Brain microvascular endothelial cell (primary cell): ENCODE measurements at places on chromosomes 1 and 21.
A peak's percentile ranks its signal among the peaks of the same experiment; 100 is the strongest.

GRCh38 chr21:36422279-36423098 lies 37.3 kb downstream of the CHAF1B start:
- DNase-seq: peak; percentile 67

DNA sequence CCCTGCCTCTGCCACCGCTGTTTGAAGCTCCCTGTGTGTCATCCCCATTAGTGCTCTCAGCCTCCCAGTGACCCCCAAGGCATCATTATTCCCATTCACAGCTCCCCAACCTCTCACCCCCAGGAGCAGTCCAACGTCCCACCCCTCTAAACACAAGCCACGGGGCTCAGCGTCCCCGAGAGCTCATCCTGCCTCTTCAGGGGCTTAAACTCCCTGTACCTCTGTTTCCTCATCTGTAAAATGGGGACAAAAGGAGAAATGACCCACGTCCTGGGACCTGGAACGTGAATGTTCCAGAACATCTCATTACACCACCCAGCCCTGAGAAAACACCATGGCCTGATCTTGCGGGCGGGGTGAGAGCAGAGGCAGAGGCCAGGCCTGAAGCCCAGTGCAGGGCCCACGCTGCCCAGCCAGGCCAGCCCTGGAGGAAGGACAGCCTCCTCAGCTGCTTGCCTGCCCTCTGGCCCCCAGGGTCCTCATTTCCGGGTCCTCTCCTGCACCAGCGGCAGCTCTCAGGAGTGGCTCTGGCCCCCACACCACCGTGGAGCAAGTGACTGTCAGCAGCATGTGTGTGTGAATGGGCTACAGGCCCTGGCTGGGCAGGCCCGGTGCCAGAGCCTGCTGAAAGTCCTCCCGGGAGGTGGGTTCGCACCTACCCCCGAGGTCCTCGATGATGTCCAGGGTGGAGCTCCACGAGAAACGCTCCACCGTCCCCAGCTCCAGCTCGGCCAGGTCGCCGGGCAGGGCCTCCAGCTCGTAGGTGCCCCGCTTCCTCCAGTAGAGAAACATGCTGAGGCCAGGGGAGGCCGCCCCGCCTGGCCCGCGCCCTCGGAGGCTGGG lies 14.1 kb upstream of the PLEKHG5 start:
- no peak for DNase-seq

GRCh38 chr1:83508485-83509151 lies 490.3 kb downstream of the TTLL7 start:
- peak; percentile 49 for DNase-seq

GRCh38 chr1:43447891-43448708 lies 5.6 kb downstream of the HYI start:
- DNase-seq: no peak

GRCh38 chr21:25557180-25557579 lies 50.1 kb downstream of the MRPL39 start:
- no peak for DNase-seq

DNA sequence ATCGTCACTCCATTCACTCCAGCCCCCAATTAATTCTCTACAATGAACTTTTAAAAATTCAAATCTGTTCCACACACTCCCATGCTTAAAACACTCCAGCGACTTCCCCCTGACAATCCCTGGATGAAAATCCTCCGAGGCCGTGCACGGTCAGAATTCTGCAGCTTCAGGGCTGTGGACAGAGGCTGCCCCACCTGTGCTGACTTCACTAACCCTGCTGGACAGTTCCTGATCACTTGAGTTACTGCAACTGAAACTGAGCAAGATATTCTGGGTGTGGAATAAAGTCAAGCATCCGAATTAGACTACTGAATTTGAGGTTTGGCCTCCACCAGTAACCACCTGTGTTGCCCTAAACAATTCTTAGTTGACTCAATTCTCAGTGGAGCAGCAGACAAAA lies 1.0 kb upstream of the JAK1 start:
- no peak for DNase-seq

GRCh38 chr21:38989379-38989744 lies 183.6 kb downstream of the ETS2 start:
- no peak for DNase-seq

- no peak for DNase-seq
Observed at GRCh38 chr1:111802110-111802509, 46.4 kb downstream of the DDX20 start.

DNA sequence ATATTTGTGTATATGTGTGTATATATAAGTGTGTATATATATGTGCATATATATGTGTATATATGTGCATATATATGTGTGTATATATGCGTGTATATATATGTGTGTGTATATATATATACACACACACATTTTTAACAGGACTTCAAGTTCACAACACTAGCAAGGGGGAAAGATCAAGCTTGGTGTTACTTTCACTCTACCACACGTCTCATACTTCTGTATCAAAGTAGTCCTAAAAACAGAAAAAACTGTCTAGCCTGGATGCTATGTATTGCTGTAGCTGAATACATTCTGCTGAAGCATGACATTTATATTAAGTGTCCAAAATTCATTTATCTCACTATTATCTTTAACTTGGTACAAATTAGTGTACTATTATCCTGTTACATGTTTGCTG lies 17.9 kb upstream of the ATP6V1G3 start:
- no peak for DNase-seq

- peak; percentile 61 for DNase-seq
Observed at GRCh38 chr1:36172983-36173382, 17.0 kb downstream of the MAP7D1 start.

- no peak for DNase-seq
Observed at GRCh38 chr1:171663854-171664575, 11.5 kb upstream of the MYOC start.

GRCh38 chr1:7640920-7641585 lies 130.0 kb upstream of the VAMP3 start:
- no peak for DNase-seq

DNA sequence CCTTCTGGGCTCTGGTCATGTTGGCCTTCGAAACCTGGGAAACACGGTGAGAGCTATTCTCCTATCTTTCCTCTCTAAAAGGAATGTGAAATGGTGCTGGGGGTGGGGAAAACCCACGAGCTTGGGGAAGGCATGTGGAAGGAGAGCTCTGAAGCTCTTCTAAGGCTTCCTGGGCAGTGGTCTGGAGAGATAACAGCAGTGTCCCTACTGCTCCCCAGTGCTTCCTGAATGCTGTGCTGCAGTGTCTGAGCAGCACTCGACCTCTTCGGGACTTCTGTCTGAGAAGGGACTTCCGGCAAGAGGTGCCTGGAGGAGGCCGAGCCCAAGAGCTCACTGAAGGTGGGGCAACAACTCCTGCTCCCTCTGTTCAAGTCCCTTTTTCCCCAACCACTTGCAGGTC lies 2.8 kb downstream of the USP21 start:
- no peak for DNase-seq

DNA sequence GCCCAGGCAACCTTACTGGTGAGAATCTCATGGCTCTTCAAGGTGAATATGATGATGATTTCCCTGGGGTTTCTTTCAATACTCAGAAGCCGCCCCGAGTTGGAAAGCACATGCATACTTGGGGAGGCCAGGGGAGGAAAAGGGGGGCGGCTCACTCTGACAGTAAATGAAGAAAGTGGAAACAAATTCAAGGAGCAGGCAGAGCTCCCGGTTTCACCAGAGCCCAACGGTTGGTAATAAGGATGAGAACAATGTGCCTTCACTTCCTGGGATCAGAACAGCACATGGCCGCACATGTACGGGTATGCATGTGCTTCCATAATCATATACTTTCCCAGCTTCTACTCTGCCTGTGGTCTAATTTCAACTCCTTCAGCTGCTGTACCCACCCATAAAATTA lies 3.8 kb upstream of the ARHGEF2 start:
- no peak for DNase-seq

- DNase-seq: no peak
Observed at GRCh38 chr1:219350172-219350931, 176.7 kb downstream of the LYPLAL1 start.

GRCh38 chr1:244328476-244328875 lies 123.2 kb downstream of the ADSS2 start:
- no peak for DNase-seq

DNA sequence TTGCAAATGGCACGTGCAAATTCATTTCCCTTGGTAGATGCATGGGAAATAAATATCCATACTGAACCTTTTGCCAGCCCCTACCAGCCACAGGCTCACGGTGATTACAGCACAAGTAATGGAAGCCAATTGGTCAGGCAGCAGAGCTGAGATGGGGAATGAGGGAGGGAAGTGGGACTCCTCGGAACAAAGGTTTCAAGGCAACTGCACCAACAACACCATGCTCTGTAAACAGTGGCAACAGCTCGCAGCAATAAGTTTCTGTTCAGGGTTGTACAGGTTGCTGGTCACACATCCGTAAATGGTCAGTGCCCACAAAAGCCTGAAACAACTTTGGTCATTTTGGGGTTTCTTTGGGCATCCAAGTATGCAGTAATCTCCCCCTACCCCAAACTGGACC lies 62.7 kb upstream of the LPGAT1 start:
- DNase-seq: no peak

DNA sequence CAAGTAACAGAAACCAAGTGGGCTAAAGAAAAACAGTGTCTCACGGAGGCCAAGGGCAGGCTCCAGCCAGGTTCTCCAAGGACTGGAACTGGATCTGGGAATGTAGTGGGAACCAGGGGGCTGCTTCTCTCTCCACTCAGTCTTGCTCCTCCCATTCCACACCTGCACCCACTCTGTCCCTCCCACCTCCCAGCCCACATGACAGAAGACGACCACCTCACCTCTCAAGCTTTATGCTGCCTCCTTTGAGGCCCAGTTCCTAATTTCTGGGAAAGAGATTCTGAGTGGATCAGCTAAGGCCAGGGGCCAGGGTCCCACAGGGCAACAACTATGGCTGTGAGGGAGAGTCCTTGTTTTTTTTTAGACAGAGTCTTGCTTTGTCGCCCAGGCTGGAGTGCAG lies 18.8 kb upstream of the CEP85 start:
- DNase-seq: no peak

- DNase-seq: no peak
Observed at GRCh38 chr21:36093512-36093911, 23.7 kb downstream of the CBR1 start.

DNA sequence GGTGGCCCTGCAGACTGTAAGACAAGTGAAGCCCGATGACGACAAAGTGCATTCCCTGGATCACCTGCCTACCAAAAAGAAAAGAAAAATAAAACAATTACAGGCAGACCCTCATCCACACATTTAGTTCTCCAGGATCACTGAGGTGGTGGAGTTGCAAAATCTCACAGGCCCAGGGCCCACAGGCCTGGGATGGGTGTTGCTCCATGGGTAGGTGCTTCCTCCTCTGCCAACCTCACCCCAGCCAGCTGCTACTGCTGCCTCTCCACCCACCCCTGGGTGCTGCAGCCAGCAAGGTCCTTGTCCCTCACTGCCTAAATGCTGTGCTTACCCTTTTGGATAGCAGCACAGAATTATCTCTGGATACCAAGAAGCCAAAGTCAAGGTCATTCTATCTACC lies 146.4 kb upstream of the GALNT2 start:
- DNase-seq: no peak

- DNase-seq: no peak
Observed at GRCh38 chr1:19775317-19775716, 24.4 kb downstream of the TMCO4 start.

- no peak for DNase-seq
Observed at GRCh38 chr1:164693564-164694359, 134.8 kb downstream of the PBX1 start.

DNA sequence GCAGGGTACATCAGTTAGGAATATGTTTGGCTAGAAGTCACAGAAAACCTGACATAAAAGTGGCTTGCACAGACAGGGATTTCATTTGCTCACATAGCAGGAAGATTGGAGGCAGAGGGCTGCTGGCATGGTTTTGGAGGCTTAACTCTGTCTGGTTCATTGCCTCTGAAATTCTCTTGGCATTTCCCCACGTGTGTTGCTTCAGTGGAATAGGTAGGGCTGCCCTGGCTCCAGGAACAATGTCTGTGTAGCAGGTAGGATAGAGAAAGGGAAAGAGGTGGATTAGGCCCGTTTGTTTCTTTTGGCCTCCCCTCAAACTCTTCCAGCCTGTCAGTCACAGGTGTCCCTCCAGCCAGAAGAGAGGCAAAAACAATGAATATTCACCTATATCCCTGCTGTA lies 20.5 kb upstream of the SIPA1L2 start:
- DNase-seq: no peak

DNA sequence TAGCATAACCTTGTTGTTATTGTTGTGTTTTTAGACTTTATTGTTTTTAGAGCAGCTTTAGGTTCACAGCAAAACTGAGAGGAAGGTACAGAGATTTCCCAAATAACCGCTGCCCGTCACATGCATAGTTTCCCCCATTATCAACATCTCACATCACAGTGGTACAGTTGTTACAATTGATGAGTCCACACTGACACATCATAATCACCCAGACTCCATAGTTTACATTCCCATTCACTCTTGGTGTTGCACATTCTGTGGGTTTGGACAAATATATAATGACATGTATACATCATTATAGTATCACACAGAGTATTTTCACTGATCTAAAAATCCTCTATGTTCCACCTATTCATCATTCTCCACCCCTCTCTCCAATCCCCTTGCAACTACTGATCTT lies 25.9 kb upstream of the TOR3A start:
- no peak for DNase-seq

- DNase-seq: no peak
Observed at GRCh38 chr21:17708522-17709265, 96.0 kb upstream of the BTG3 start.

GRCh38 chr21:44548381-44548780 lies 2.9 kb downstream of the KRTAP10-2 start:
- DNase-seq: no peak

DNA sequence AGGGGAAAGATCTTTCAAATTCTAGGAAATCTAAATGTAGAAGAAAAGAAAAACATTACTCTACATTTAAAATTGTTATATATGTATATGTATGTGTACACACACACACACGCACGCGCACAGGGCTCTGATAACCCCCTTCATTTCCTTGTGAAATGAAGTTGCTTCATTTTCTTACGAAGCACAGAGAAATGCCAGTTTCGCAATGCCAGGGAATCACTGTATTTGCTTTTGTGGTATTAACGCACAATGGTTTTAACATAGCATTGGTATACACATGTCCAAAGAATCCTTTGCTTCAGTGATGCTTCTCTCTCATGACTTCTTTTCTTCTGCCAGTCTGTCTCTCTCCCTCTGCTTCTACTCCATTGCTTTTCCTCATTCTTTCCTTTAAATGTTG lies 8.4 kb upstream of the DDAH1 start:
- DNase-seq: peak; percentile 50

GRCh38 chr1:44799770-44800584 lies at the start of gene PLK3:
Gene PLK3, plus strand, starts transcription at chr1:44800377. Its CDS starts 87 bp downstream, at chr1:44800464.
- DNase-seq: peak; percentile 96

GRCh38 chr21:27645285-27645684 lies 678.4 kb upstream of the ADAMTS5 start:
- DNase-seq: peak; percentile 31
